ENCODE measurements at places on chromosomes 11 and 22. TPM values are rescaled to one million over a fixed set of nuclear protein-coding genes. Genes with fewer than 3 reads are reported as not detected.

The GLYATL1 gene
- total RNA-seq, result not detected

The KRTAP5-10 gene
- not detected for total RNA-seq

The OPCML gene
- not detected for total RNA-seq

The OR52A1 gene
- total RNA-seq, result not detected

The INCENP gene
- 195 TPM for total RNA-seq

The BTG4 gene
- total RNA-seq, result not detected

The ABTB2 gene
- 0.97 TPM for total RNA-seq

The MUC5AC gene
- total RNA-seq, result not detected

The SLC22A6 gene
- total RNA-seq, result not detected

The OR52E6 gene
- total RNA-seq, result not detected

The OR4C46 gene
- not detected for total RNA-seq

The BAD gene
- total RNA-seq, result 38.3 TPM

The OR10D3 gene
- total RNA-seq, result not detected

The SAA2 gene
- total RNA-seq, result not detected

The SH3BP1 gene
- total RNA-seq, result 218 TPM

The DKK3 gene
- 0.29 TPM for total RNA-seq

The FIBP gene
- 89.0 TPM for total RNA-seq

The MN1 gene
- total RNA-seq, result 0.13 TPM

The CCDC81 gene
- total RNA-seq, result 0.42 TPM

The ADM2 gene
- total RNA-seq, result 4.2 TPM

The CHRM4 gene
- 0.37 TPM for total RNA-seq

The BAIAP2L2 gene
- 0.47 TPM for total RNA-seq

The C11orf91 gene
- not detected for total RNA-seq

The IL17REL gene
- total RNA-seq, result not detected

The C22orf15 gene
- 0.81 TPM for total RNA-seq

The EIF4G2 gene
- total RNA-seq, result 682 TPM

The TTC9C gene
- total RNA-seq, result 44.3 TPM

The HINFP gene
- total RNA-seq, result 36.1 TPM

The SUN2 gene
- total RNA-seq, result 482 TPM

The OR8D2 gene
- not detected for total RNA-seq

The SMIM35 gene
- 2.2 TPM for total RNA-seq

The VPREB3 gene
- not detected for total RNA-seq

The UNC93B1 gene
- total RNA-seq, result 29.8 TPM

The CSTF3 gene
- total RNA-seq, result 27.2 TPM

The OR51B5 gene
- total RNA-seq, result not detected

The RASL10A gene
- 1.6 TPM for total RNA-seq

The ARAP1 gene
- total RNA-seq, result 84.3 TPM

The APOA4 gene
- not detected for total RNA-seq

The CDHR5 gene
- not detected for total RNA-seq

The LRRC4C gene
- total RNA-seq, result not detected

The FDXACB1 gene
- total RNA-seq, result 4.4 TPM

The TEX54 gene
- total RNA-seq, result not detected

The HTR3B gene
- total RNA-seq, result not detected

The SEC14L2 gene
- 13.1 TPM for total RNA-seq

The GPHA2 gene
- not detected for total RNA-seq

The CABP7 gene
- total RNA-seq, result not detected

The PANX2 gene
- total RNA-seq, result 0.10 TPM

The NPAS4 gene
- 0.34 TPM for total RNA-seq

The TNNT3 gene
- 2.6 TPM for total RNA-seq

The CD248 gene
- 79.5 TPM for total RNA-seq
